Stimulated activated CD4-positive, alpha-beta T cell treated with anti-CD3 and anti-CD28 coated beads, Interleukin-15, amount 100 ng/mL, for 48 hours (primary cell): ENCODE measurements at places on chromosomes 5 and 9.
A peak's percentile ranks its signal among the peaks of the same experiment; 100 is the strongest.

- no peak for DNase-seq
Measured at GRCh38 chr5:130138406-130139045, 234.3 kb downstream of the CHSY3 start.

GRCh38 chr5:81233080-81233634, at the start of gene CKMT2:
Gene CKMT2 (plus strand): TSS chr5:81233322. CDS start chr5:81251133, 17,811 bp downstream.
- no peak for DNase-seq

DNA sequence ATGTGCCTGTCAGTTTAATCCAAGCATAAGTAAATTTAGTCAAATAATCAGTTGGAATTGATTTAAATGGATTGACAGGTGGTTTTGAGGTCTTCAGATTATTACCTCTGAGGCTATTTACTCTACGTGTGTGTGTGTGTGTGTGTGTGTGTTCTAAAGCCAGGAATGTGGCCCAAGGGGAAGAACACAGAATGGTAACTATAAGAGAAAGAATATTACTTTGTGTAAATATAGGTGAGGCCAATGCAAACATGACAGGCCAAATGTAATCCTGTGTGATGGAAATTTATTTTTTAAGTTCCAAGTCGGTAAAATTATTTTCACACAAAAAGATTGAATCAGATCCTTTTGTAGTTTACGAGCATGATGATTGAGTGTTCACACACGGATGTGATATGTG, 390.0 kb downstream of the PLK2 start:
- DNase-seq = no peak

DNA sequence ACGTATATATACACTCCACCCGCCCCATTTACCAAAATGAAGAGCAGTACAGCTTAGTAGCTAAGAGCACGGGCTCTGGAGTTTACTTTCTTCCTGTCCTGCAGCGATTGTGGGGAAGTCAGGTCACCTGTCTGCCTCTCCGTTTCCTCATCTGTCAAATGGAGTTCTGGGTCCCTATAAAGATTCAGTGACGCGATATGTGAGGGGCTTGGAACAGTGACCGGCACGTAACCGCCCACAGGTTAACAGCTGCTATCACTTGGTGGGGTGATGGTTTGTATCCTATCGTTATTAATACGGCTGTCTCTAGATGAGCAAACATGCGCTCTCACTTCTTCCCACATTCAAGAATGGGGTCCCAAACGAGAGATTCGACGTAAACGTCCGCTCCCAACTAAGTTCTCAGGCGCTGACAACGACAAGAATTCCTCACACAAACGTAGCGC, 426 bp downstream of the FAM114A2 start:
- peak; percentile 3 for DNase-seq

DNA sequence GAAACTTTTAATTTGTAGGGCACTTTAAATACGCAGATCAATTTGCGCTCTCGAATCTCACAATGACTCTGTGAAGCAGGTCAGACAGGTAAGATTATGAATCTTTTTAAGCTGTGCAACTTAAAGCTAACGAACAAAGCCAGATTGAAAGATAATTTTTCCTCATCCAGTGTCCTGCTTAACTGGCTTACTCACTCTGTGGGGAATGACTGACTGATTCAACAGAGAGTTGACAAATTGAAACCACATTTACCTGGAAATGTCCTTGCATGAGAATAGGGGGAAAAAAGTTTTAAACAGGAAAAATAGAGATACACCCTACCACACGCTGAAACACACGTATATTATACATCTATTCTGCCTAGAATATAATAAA, 187.9 kb downstream of the MAN2A1 start:
- no peak for DNase-seq

DNA sequence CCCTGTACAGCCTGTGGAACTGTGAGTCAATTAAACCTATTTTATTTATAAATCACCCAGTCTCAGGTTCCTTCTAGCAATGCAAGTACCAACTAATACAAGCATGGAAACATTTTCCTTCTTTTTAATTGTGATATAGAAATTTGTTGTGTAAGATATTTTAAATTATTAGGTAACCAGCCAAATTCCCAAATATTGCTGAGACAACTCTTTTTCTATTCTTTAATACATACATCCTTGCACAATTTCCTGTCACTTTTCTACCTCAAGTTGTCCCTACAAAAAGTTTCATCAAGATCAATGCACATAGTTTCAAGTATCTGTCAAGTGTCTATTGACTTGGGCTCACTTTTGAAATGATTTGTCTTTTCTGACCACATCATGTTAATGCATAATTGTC, 488.6 kb downstream of the ACTL7B start:
- DNase-seq = no peak

DNA sequence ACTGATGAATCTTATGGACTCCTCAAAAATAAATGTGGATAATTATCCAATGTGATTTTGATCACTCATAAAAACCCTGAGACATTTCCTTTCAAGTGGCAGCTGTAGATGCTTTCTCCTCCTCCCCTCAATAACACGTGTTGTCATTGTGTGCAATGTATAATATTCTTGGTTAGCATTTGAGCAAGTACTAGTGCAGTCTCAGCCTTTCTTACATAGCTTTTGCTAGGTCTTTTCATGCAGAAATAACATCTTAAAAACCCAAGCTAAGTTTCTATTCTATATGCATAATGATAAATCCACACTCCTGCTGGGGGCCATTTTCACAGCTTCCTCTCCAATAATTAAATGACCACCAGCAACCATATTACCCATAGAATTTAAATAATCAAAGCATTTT, 1835.2 kb upstream of the NUDT12 start:
- no peak for DNase-seq

DNA sequence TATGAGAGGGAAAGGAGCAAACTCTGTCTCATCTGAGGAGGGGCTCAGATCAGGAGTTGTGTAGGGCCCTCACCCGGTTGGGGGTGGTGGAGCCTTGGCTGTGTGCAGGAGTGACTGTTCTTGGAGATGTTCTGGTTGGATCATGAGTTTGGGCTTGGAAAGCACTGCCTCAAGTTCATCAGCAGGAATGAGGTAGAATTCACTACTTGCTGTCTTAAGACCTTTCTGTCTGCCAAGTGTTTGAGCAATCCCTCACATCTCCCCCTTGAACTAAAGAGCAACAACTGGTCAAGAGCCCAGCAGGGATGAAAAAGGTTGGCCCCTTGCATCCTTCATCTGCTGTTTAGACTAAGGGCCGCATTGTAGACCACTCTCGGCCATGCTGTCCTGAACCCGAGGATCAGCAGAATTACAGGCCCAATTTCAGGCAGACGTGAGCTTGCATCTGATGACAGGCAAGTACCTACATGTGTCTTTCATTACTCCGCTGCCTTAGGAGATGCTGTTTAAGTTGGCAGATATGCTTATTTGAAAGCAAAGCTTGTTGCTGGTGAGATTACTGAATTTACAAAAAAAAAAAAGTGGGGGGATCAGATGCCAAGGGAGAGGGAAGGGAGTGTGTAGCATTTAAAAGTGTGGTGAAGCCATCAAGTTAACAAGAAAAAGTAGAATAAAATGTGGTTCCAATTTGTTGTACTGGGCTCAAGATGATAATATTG, 36.4 kb downstream of the PIK3R1 start:
- no peak for DNase-seq

DNA sequence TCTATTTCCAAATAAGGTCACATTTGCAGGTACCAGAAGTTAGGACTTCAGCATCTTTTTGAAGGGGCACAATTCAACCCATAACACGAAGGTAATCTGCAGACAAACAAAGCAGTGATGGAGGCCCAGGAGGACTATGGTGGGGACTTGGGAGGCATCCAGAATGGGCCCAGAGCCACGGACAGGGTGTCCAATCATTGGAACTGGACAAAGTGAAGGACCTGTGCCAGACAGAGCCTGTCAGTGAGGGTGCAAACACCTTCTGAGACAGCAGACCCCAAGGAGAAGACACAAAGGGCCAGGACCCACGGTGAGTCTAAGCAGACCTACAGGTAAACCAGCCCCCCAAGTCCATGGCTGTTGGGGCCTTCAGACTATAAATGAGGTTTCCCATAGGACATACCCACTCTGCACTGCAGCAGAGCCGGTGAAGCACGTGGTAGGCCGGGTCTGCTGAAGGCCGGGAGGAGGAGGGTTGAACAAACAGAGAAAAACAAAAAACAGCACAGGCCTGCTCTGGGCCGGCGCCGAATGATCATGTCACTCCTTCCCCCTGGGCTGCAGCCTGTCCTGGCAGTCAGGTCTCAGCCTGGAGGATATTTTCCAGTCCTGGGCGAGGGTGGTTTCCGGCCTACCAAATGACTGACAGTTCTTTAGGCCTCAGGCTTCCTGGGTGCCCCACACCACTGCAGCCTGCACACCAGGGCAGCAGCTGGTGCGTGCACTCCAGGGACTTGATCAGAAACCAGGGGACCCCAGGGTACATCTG, 84.4 kb downstream of the COL23A1 start:
- no peak for DNase-seq

- DNase-seq = no peak
Measured at GRCh38 chr5:108503986-108504385, 122.1 kb upstream of the FBXL17 start.

DNA sequence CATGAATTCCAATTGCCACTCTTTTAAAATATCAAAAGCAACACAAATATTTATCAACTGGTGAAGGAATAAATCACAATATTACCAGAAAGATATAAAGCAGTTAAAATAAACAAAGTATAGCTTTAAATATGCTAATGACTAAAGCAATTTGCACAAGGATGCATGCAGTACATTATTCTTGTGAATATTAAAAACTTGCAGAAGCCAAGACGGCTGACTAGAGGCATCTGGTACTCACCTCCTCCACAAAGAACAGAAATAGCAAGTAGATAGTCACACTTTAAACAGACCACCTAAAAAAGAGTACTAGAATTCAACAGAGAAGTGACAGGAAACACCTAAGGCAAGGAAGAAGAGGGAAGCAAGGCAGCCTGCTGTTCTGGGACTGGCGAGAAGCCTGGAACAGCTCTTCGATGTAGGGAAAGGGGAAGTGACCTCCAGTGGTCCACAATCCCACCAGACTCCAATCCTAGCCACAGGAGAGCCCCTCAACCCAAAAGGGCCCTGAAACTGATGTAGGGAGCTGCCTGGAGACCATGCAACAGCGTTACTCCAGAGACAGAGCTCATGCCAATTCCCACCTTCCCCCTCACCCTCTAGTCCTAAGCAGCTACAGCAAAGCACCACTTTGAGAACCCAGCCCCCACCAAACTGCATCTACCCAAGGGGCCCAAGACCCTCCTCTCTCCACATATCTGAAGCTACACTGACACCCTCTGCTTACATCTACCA, 86.3 kb downstream of the LPAR1 start:
- DNase-seq = no peak

DNA sequence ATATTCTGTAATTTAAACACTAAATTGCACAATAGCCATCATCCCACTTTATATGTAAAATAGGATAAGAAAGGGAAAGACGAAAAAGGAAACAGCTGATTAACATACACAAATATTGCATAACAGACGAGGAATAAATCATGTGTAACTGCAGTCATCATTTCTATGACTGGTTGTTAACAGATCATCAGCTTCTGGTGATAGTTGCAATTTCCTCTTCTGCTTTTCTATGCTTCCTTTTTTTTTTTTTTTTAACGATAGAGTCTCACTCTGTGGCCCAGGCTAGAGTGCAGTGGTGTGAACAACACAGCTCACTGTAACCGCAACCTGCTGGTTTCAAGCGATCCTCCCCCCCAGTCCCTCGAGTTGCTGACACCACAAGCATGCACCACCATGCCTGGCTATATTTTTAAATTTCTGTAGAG, 22.5 kb upstream of the JAKMIP2 start:
- DNase-seq = no peak

- DNase-seq = no peak
Measured at GRCh38 chr5:151949701-151950308, 25.2 kb upstream of the GLRA1 start.

- DNase-seq = no peak
Measured at GRCh38 chr9:116279230-116279629, 125.6 kb downstream of the PAPPA start.

DNA sequence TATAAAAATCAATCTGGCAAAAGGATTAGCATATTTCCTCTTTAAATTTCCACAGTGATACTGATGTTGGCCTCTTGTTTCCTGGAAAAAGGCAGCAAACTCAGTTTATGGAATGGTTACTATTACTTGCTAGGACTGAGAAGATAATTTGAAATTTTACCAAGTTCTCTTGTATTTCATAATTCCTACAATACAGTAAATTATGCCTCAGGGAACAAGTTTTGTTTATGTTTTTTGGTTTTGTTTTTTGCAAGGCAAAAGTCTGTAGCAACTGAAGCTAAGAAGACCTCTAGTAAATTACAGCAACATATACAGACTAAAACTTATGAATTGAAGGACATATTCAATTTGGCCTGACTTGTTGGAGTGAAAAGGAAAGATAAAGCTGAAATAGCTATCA, 30.2 kb upstream of the SLCO6A1 start:
- DNase-seq = no peak

DNA sequence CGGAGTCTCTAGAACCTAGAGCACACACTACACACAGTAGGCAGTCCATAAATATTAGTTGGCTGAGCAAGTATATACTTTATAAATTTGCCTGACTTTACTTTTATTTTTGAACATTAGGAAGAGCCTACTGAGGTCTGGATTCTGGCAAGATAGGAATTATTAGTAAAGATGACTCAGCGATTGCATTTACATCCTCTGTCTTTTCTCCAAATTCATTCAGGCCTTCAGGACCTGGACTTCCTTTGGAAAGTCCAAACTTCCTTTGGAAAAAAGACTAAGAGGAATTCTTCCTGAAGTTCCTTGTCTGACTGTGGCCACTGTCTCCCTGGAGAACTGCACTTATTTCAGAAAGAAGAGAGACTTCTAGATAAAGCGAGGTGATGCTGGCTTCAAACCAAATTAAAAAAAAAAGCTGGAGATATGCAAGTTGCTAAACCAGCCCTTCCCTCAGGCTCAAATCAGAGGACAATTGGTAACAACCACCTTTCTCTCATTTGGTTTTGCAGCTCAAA, 251.3 kb downstream of the GAS1 start:
- DNase-seq = no peak

DNA sequence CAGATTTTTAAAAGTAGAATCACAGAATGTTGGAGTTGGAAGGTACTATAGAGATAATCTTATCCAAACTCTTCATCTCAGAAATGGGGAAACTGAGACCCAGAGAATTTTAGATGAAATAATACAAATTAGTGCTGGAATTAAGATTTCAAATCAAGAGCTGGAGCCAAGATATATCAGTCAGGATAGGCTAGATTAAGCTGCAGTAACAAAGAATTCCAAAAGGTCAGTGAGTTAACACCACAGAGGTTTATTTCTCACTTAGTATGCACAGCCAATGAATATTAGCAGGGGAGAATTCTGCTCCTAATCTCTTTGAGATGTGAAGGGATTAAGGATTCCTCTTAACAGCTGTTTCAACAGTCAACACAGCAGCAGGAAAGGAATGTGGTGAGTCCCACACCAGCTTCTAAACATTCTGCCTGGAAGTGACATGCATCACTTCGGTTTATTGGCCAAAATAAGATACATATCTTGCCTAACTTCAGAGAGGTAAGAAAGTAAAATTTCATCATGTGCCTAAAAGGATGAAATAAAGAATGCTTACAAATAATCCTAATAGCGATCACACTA, 136.8 kb downstream of the FRMD3 start:
- DNase-seq = no peak

GRCh38 chr5:63860379-63860778, 101.9 kb downstream of the HTR1A start:
- no peak for DNase-seq

GRCh38 chr5:51381761-51382474, 1.3 kb upstream of the ISL1 start:
- DNase-seq = no peak
